GM12864 (cell line): ENCODE measurements at places on chromosomes 5 and 9.

DNA sequence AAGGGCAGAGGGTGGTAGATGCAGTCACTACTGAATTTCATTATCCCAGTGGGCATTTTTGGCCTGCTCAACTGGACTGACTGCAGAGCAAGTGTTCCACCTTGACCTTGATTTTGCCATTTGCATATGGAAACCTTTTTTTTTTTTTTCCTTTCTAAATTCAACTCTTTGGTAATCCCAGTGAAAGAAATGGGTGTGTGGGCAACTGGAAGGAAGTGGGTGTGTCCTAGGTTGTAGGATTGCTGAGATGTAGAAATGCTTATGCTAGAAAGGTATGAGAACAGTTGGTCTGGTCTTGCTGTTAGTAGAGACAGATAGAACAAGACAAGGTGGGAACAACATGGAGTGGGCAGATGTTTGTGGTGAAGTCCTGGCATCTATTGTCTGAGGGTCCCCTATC, 7.8 kb upstream of the IL12B start:
- DNase-seq: no peak

- DNase-seq: no peak
These were observed 311.0 kb downstream of the AGTPBP1 start for GRCh38 chr9:85430659-85431338.

DNA sequence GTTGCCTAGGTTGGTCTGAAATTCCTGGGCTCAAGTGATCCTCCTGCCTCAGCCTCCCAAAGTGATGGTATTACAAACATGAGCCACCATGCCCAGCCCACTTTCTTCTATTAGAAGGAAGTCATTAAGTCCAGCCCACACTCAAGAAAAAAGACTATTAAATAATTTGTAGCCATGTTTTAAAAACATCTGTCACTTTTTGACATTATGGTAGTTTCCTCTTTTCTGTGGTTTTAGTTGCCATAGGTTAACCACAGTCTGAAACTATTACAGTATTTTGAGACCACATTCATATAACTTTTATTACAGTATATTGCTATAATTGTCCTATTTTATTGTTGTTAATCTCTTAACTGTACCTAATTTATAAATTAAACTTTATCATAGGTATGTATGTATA, 31.9 kb upstream of the C5orf24 start:
- peak; percentile 10 for DNase-seq

DNA sequence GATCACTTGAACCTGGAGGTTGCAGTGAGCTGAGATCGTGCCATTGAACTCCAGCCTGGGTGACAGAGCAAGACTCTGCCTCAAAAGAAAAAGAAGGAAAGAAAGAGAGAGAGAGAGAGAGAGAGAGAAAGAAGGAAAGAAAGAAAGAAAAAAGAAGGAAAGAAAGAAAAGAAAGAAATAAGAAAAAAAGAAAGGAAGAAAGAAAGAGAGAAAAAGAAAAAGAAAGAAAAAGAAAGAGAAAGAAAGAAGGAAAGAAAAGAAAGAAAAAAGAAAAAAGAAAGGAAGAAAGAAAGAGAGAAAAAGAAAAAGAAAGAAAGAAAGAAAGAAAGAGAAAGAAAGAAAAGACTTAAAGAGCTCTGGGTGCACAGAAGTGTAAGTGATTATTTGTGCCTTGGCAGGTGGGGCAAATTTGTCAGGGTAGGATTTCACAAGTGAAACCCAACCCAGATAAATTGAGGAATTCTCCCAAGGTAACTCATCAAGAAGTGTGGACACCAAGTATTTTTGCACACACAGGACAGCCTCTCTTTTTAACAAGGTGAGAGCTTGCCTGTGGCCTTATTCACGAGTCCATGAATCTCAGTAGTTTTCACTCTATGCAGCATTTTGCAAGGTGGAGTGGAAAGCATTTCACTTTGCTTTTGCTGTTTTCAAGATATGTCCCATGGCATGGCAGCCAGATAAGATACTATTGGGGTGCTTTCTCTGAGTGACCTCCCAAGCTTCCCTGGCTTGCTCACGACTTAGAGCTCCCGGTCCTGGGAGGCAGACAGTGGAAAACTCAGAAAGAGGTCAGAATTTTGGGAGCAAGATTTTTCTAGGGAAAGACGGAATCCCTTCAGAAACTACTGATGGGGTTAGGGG, 57.8 kb downstream of the C9orf153 start:
- no peak for DNase-seq

DNA sequence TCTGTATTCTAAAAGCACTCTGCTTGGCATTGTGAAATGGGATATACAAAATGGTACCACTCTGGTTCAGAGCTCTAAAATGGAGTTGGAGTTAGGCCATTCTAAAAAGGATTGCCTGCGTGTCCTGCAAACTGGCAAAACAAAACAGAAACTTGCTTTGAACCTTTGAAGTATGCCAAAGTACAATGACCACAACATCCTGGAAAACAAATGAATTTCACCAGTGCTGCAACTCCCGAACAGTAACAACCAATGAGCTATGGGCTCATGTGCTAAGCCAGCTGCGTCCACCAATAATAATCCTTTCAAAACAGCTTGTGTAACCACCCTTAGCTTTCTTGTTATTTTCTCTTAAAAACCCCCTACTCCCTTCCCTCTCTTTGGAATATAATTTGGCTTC, 88.4 kb upstream of the CXCL14 start:
- no peak for DNase-seq

DNA sequence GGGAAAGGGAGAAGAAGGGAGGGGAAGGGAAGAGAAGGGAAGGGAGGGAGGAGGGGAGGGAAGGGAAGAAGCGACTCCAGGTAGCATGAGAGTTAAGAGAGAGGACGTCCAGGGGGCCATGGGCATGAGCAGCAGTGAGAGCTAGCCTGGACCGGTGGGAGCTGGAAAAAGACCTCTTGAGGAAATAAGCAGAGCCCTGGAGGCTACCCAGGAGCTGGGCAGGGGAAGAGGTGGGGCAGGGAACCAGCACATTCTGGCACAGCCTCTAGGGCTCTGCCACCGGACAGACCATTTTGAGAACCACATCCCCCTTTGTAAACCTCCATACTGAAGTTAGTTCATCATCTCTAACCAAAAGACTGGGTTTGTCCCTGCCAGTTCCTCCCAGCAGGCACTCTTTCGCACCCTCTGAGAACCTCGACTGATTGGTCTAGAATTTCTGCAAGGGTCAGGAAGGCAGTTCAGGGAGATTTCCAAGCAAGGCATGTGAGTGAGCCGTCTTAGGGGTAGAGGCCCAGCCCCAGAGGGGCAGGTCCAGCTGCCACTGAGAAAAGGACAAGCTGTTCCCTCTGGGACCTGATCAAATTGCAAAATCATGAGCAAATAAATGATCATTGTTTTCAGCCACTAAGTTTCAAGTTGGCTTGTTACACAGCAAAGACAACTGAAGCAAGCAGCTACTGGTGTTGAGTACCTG, 11.6 kb downstream of the NAIF1 start:
- no peak for DNase-seq

- DNase-seq: no peak
These were observed 5.9 kb downstream of the PDLIM7 start for GRCh38 chr5:177491429-177491945.

DNA sequence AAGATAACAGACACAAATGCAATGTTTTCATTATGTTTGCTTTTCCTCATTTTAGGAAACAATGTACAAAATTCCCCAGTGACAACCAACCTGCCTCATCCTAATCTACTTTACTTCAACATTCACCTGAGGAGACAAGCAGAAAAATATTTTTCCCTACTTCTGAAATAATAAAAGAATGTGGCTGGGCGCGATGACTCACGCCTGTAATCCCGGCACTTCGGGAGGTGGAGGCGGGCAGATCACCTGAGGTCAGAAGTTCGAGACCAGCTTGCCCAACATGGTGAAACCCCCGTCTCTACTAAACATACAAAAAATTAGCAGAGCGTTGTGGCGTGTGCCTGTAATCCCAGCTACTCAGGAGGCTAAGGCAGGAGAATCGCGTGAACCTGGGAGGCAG, 36.9 kb downstream of the MYO10 start:
- DNase-seq: no peak

DNA sequence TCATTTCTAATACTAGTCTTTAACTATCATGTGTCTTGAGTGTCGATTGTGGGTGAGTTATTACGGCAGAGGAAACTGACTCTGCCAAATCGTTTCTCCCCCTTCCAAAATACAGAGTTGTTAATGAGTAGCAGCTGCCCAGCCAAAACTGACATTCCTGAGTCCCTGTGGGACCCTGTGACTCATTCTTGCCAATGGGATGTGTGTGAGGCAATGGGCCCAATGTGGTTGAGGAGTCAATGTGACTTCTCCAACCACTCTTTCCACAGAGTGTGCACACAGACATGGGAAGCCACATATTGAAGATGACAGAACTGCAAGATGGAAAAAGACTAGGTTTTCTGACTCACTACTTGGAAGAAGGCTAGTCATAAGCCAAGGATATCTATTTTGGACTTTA, 434.7 kb downstream of the DTWD2 start:
- DNase-seq: no peak

DNA sequence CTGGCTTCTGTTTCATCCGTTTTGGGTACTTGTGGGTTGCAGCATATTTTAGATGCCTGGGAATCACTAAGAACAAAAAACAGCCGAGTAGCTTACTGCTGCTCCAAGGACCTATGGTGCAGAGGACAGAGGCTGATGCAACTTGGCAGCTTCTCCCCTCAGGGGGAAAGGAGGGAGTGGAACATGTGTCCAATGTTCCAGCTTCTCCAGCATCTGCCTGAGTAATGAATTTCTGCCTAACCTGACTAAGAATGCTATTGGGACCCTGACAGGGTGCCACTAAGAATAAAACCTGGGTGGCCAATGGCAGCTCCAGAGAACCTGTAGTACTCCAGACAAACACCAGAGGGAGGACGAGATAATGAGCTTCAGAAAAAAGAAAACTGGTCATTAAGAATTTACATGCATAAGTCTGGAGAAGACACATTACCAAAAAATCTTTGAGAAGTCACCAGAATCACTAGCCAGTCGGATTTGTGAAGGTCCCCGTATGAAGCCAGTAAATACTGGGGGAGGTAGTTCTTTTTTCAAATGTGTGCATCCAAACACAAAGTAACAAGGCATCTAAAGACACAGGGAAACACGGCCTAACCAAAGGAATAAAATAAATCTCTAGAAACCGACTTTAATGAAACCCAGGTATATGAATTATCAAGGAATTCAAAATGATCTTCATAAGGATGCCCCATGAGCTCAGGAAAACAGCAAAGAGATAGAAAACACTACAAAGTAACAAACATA, 293.5 kb downstream of the HINT1 start:
- peak; percentile 2 for DNase-seq

DNA sequence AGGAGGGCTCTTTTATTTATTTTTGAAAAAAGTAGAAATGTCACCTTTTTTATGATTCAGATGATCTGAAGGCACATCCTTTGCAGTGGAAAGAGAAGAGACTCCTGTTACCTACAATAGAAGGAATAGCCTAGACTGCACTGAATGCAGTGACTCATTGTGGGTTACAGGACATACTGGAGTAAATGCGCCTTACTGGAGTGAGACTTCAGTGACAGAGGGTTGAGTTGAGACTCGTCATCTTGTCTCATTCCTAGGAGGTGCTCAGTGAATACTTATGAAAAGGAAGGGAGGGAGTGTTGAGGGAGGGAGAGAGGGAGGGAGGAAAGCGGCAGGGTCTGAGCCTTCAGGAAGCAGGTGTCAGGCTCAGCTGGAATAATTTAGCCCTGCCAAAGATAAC, 25.2 kb downstream of the ANKRA2 start:
- no peak for DNase-seq

GRCh38 chr5:142404046-142404477, 79.2 kb upstream of the SPRY4 start:
- DNase-seq: no peak

DNA sequence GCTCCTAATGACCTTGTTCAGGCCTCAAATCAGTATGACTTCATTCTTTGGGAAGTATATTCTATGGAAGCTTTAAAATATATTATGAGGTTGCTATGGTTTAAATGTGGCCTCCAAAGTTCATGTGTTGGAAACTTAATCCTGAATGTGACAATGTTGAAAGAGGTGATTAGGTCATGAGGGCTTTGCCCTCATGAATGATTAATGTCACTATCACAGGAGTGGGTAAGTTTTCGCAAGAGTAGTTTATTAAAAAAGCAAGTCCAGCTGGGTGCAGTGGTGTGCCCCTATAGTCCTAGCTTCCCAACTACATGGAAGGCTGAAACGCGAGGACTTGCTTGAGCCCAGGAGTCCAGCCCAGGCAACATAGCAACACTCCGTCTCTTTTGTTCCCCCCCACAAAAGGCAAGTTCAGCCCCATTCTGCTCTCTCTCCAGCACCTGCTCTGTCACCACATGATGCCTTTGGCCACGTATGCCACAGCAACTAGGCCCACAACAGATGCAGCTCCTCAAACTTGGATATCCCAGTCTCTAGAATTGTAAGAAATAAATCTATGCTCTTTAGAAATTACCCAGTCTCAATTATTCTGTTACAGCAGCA, 105.3 kb downstream of the SIL1 start:
- no peak for DNase-seq

- no peak for DNase-seq
These were observed 20.7 kb upstream of the ANKRD34B start for GRCh38 chr5:80590766-80591165.

GRCh38 chr9:79591458-79591857, 19.7 kb downstream of the TLE4 start:
- no peak for DNase-seq

DNA sequence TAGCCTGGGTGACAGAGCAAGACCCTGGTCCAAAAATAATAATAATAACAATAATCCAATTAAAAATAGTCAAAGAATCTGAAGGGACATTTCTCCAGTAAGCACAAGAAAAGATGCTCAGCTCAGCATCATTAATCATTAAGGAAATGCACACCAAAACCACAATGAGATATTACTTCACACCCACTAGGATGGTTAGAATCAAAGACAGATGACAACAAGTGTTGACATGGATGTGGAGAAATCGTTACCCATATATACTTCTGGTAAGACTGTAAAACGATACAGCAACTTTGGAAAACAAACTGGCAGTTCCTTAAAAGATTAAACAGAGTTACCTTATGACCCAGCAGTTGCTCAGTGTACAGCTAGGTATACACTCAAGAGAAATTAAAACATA, 5.3 kb upstream of the FANCG start:
- DNase-seq: no peak

DNA sequence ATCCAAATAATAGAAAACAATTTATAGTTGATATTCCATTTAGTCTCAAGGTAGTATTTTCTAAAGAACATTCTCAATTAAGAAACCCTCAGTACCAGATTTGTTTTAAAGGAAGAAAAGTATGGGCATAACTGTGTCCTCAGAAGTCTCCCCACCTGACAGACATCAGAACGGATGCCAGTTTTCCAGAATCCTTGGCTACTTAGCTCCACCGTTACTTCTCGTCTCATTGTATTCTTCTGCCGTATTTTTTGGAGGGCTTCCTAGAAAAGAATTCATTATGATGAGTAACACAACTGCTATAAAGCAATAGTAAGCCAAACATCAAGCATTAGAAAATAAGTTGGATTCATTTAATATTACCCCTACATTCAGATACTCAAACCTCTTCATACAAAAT, 67.8 kb downstream of the DROSHA start:
- DNase-seq: no peak

- DNase-seq: no peak
These were observed 3.3 kb upstream of the DCTN3 start for GRCh38 chr9:34623374-34624235.

DNA sequence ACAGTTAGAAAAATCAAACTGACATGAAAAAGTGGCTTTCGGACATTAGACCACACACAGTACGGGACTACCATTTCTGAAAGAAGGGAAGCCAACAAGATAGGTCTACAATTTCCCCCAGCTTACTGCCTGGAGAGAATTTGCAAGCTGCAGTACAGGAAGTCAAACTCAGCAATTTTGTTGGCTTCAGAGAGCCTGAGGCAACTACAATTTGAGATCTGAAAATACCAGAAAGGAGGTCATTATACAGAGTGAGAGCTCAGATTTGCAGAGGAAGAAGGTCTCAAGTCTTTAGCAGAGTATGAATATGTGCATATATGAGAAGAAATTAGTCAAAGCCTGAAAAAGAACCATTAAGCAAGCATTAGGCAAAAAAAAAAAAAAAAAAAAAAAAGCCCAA, 83.0 kb downstream of the OXCT1 start:
- no peak for DNase-seq
